ENCODE measurements at places on chromosomes 2 and 18.

GRCh38 chr2:231526341-231527090 lies 3.7 kb downstream of the NMUR1 start:
- DNase-seq, result no peak

- DNase-seq, result peak; percentile 44
These were observed 137.1 kb upstream of the CCDC68 start for GRCh38 chr18:55096263-55096951.

DNA sequence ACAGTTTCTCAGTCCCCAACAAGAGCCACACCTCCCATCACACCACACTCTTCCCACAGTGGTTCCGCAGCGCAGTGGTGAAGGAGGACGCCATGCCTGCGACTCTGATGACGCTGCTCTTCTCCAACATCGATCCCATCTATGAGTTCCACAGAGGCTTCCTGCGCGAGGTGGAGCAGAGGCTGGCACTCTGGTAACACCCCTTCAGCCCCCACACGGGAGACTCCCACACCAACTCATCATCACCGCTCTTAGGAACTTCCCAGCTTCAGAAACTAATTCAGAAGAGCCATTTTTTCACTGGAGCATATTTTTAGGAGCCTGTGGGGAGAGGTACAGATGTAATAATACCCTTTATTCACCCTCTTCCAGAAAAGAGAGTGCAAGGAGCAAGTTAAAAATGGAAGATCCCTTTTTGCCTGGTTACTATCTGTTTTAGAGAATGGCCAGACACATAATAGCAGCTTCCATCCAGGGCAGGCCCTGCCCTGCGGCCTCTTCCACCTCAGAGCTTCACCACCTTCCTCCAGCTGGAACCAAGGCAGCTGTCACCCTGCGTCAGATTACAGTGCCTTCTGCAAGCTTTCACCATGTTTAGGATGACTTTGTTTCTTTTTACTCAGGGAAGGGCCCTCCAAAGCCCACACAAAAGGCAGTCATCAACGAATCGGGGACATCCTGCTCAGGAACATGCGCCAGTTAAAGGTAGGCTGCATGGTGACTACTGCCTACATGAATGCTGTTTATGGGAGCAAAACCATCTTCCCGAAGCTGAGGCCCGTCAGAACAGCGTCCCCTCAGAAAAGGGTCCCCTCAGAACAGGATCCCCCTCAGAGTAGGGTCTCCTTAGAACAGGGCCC lies 44.9 kb downstream of the STK25 start:
- DNase-seq, result no peak

DNA sequence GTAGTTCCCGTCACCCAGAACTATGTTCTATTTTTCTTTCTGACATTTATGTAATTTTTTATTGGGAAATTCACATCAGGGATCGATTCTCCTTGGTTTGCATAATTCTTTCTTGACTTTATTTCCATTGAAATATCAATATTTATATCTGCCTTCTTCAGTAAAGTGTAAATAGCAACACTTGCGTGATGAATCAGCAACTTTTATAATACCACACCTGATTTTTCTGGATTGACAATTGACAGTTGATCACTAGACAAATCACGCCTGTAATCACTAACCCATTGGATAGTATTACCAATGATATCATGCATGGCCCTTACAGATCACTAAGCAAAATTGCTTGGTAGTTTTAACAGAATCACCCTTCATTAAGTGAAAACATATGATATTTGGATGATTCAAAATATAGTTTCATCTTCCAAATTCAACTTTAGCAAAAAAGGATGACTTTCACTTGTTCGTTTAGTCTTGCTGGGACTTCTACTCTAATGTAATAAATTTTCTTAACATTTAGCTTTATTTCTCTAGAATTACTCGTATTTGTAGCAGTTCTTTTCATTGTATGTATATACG lies 139.0 kb upstream of the RASGRP3 start:
- no peak for DNase-seq

DNA sequence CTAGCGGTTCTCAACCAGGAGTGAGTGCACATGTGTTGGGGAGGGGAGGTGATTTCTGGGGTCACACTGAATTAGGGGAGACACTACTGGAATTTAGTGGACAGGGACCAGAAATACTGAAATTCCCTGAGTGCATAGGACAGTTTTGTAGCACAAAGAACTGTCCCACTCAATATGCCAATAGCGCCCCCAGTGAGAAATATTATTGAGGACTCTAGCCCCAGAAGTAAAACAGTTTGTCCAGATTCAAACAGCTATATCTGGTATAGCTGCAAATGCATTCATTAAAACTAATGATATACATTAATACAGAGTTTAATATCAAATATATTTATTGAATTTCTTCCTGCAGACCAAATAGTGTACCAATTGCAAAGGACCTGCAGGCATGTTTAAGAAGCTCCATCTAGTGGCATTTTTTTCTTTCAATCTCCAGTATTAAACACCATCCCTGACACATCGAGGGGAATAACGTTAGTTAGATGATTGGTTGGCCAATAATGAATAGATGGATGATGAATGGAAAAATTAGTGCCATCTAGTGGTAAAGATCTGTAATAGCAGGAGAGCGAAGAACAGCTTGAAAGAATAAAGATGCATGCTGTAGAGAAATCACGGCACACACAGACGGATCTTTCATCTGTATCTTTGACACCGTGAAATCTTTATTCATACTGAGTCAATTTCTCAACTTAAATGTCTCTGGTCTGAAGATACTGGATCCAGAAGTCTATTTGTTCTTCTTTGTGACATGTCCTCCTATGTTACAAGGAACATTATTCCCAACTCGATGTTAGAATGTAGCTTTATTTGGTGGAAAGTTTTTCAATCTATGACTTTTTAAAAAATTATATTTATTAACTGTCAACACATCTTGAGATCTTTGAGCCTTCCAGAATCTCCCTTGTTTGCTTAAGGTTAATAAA lies 62.5 kb downstream of the DHRS9 start:
- peak; percentile 49 for DNase-seq

- DNase-seq, result no peak
These were observed 177.0 kb downstream of the CTIF start for GRCh38 chr18:48715711-48716361.

GRCh38 chr2:774436-774835 lies 97.2 kb upstream of the TMEM18 start:
- peak; percentile 10 for DNase-seq

DNA sequence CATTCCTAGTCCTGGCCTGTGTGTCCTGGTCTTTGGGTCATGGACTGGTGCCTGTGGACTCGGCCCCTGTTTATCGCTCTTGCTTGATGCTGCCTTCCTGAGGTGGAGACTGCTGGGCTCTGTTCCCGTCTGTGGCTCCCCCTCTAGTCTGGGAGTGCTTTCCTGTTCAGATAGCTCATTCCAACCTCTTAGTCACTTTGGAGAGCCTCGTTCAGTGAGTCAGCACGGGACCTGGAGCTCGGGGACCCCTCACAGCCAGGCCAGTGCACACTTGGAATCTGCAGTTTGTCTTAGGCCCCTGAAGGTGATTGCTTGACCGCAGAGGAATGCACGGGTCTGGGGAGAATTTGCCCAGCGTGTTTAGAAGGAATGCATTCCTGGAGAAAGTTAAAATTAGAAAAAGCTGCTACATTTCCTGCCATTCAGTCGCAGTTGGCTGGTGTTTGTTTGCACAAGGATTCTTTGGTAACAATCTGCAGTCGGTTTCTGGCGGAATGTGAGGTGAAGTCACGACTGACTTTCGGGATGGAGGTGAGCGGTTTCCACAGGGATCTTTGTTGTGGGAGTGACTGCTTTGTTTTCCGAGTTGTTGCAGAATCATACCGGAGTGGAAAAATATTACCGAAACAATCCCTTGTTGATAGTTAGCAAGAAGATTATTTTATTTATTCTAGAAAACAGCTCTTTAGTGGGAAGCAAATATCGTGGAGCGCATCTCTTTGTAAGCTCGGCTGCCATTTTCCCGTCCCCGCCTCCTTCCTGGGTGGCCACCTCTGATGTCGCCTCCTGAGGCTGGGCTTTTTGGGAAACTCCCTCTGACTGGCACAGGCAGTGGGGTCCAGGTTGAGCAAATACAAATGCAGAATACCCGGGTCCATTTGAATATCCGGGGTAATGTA lies 29.6 kb downstream of the SH3BP4 start:
- DNase-seq, result peak; percentile 92

DNA sequence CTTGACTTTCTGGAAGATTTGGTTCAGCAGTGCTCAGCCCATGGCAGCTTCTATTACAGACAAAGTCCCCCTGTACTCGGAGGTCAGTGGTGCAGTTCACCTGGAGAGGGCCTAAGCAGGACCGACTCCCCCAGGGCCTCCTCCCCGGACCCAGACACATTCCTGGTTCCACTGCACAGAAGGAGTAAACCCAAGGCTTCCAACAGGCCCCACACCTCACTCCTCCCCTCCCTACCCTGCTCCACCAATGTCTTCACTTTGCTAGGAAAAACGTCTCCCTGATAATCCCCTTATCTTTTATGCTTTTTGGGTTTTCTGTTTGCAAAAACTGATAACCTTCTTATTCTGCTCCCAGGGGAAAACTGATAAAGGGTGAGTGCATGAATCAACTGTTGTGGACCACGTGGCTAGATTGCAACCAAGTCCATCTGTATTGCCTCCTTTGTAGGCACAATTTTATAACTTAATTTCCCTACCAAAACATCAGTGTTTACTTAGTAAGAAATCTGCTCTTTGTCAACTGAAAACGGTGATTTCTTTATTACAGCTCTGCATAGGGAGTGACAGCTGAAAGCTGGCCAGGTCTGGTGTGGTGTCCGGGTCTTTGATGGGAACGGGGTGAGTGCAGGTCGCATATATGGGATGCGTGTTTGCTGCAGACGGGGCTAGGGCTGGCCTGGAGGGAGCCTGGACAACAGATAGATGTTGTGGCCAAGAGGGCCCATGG lies 202.5 kb downstream of the GLI2 start:
- DNase-seq, result no peak

DNA sequence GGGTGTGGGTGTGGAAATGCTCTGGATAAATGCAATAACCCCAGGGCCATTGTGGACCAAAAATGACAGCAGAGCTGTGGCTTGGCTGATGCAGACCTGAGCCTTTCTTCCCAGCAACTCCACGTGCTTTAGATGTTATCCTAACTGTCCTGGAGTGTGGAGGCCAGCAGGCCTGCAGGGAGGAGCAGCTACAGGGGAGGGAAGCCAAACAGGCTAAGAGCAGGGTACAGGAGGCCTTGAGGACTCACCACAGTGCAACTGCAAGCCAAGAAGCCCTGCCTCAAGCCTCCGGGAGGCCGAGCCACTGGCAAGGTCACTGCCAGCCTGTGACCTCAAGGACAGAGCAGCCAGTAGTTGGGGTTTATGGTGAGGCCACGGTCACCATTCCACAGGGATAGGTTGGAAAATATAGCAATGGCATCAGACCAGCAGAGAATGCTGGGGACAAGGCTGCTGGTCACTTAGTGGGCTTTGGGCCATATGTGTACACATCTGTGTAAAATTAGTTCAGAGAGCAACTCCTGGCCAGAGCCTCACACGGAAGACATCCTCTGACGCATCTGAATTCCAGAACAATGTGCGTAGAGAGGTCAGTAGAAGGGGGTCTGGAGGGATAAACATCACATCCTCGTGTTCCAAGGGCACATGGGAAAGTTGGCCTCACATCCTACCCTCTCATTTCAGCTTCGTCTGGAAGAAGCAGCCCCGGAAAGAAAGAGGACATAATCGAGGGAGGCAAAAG lies 76.2 kb upstream of the UPP2 start:
- DNase-seq, result no peak

DNA sequence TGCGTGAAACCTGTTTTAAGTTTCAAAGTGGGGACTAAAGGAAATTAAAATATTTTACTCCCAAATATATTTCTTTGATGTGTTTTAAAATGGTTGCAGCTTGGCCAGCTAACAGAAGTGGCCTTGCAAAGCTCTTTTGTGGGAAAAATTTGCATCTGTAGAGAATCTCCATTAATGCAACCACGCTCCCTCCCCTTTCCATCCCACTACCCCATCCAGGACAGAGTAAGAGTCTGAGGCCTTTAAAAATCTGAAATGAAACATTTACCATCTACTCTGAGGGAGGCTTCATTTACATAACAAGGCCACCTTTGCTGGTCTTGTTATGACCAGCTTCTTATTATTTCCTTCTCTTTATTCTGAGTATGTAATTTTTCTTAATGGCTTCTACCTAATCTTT lies 63.5 kb downstream of the STAT4 start:
- no peak for DNase-seq

DNA sequence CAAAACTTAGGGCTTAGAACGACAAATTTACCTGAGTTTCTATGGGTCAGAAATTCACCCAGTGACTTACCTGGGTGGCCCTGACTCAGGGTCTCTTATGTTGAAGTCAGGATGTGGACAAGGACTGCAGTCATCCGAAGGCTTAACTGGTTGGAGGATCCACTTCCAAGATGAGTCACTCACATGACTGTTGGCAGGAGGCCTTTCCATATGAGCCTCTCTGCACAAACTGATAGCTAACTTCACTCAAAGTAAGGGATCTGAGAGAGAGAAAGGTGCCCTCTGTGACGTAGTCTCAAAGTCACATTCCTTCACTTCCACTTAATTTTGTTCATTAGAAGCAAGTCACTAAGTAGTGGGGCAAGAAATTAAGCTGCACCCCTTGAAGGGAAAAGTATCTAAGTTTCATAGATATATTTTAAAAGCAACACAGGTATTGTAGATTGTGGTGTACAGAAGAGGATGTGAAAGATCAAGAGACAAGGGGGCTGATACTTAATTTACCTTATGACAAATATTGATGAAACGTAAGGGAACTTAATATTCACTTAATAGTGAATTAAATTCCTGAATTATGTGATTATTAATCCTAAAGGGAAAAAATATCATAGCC lies 48.4 kb downstream of the TANK start:
- DNase-seq, result peak; percentile 31

DNA sequence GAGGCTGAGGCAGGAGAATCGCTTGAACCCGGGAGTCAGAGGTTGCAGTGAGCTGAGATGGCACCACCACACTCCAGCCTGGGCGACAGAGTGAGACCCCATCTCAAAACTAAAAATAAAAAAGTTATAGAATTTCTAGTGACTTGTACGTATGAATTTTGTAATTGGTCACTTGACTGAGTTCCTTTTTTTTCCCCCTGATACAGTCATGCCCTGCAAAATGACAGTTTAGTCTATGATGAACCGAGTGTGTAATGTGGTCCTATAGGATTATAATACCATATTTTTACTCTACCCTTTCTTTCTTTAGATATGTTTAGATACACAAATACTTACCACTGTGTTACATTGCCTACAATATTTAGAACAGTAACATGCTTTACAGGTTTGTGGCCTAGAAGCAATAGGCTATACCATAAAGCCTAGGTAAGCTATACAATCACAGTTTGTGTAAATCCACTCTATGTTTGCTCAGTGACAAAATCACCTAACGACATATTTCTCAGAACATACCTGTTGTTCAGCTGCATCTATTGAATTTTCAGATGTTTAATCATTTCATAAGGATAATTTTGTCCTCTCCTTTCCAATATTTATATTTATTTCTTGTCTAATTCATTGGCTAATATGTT lies 25.4 kb downstream of the SOCS6 start:
- DNase-seq, result no peak

DNA sequence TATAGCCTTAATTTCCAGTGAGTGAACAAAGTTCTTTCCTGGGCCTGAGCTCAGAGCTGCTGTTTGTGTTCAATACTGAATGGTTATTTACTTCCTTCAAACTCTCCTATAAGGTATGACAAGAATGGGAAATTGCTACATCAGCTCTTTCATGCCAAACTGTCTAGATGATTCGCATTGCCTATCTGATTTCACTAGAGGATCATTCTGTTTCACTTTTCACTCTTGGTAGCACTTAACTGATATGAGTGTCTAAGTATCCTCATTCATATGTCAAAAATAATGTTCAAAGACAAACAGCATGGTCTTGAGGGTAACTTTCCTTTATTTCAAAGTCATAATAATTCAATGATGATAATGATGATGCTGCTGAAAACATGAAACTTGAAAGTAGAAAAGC lies 32.9 kb upstream of the SCG2 start:
- DNase-seq, result no peak

- no peak for DNase-seq
These were observed 152.9 kb upstream of the WDSUB1 start for GRCh38 chr2:159439421-159439820.
